ENCODE measurements at places on chromosomes 11 and 22. TPM values are rescaled to one million over a fixed set of nuclear protein-coding genes. Genes with fewer than 3 reads are reported as not detected.

The SEPTIN3 gene
- total RNA-seq, result not detected

The NCAM1 gene
- total RNA-seq, result 0.24 TPM

The GAB4 gene
- not detected for total RNA-seq

The PDE3B gene
- under 0.01 TPM for total RNA-seq

The OR8D4 gene
- total RNA-seq, result not detected

The TH gene
- 0.48 TPM for total RNA-seq

The GNAZ gene
- total RNA-seq, result 0.48 TPM
